ENCODE measurements at places on chromosomes 1 and 21.

- peak; percentile 35 for DNase-seq
These were observed 93.7 kb upstream of the ETS2 start for GRCh38 chr21:38712071-38712470.

GRCh38 chr1:22828484-22829308, 118.1 kb downstream of the EPHB2 start:
- DNase-seq: no peak

DNA sequence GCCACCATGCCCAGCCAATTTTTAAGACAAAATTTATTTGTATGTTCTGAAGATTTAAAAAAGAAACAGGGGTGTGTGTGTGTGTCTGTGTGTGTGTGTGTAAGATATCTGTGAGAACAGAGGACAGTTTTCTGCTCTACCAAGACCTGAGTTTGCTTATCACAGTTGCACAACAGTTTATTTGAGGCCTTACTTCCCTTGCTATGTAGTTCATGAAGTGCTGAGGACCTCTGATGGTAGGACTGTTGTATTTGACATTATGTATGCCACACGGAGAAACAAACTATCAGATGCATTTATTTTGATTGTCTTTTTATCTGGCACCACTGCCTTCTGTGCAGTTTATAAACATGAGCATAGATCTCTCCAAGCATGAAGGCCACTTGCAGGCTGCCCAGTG, 355.2 kb downstream of the PBX1 start:
- peak; percentile 80 for DNase-seq

DNA sequence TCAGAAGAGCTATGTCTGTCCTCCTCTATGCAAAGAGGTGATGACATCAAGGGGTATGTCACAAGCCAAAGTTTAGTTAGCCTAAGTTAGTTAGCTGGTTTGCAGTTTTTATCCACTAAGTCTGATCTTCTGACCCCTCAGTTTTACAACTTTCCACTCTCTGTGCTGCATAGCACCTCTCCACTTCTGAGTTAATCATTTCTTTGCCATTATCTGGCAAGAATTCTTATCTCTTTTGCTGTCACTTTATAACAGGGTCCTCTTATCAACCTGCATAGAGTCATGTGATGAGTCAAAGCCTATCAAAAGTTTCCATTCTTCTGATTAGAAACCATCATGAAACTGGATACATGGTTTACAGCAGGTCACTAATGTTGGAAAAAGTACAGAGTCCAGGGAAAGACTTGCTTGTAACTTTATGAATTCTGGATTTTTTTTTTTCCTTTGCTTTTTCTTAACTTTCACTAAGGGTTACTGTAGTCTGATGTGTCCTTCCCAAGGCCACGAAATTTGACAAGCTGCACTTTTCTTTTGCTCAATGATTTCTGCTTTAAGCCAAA, at the start of gene NR5A2:
TSS of gene NR5A2 (plus strand) at position 447 of the 560 bp plus-strand sequence. CDS start 138 bp downstream, outside the sequence.
- no peak for DNase-seq

GRCh38 chr1:222769181-222769580, 32.2 kb downstream of the FAM177B start:
- DNase-seq: no peak

GRCh38 chr1:78651241-78651640, 1.6 kb downstream of the IFI44 start:
- DNase-seq: no peak

DNA sequence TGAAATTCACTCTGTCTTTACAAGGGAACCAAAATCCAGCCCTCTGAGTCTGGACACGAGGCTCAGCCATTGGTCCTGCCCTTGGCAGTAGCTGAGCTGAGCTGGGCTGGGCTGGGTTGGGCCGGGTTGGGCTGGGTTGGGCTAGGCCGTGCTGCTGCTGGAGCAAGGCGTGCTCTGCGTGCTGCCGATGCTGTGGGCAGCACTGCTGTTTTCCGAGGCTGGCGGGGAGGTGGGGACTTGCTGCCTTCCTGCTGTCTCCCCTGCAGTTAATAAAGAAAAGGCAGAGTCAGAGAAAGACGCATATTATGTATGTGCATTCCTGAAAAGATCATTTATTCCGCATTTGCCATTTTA, 182.9 kb downstream of the CDC7 start:
- no peak for DNase-seq
